ENCODE measurements at places on chromosomes 4 and X.

DNA sequence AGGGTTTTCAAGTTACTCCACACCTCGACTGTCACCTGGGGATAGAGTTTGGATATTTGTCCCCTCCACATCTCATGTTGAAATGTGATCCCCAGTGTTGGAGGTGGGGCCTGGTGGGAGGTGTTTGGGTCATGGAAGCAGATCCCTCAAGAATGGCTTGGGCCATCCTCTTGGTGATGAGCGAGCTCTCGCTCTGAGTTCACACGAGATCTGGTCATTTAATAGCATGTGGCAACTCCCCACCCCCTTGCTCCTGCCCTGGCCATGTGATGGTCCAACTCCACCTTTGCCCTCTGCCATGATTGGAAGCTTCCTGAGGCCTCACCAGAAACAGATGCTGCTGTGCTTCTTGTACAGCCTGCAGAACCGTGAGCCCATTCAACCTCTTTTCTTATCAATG is 8.3 kb downstream of the CTAG1A start:
- DNase-seq, result no peak

DNA sequence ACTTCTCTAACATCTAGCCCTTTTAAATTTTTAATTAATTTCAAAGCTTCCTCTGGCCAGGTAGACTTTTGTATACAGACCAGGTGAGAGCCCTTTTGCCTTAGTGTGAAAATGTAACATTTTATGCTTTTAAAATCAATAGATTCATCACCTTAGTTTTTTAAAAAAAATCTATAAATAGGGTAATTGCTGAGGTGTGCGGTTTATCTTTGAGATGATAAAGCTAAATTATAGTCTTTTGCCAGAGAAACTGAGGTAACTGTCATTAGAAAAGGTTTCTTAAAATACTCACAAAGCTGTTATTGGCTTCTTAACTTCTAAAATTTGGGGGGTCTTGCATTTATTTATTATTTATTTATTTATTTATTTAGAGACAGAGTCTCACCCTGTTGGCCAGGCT is 62.9 kb downstream of the NELFA start:
- DNase-seq, result no peak

DNA sequence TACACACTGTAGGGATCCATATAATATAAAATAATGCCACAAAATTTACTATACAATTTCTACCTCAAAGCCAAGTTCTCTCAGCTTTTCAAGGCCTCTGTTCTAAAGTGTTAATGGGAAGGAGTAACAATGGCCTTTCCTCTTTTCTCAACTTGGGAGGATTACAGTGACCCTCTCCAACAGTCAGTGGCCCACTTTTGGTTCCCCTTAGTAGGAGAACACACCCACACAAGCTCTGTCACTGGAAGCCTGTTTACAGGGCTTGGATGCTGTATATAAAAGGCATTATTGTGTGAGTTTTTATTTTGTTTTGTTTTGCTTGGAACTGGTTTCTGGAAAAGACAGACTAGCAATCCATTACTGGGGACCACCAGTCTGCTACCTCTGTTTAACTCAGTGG is 1.8 kb downstream of the ARHGEF6 start:
- no peak for DNase-seq

DNA sequence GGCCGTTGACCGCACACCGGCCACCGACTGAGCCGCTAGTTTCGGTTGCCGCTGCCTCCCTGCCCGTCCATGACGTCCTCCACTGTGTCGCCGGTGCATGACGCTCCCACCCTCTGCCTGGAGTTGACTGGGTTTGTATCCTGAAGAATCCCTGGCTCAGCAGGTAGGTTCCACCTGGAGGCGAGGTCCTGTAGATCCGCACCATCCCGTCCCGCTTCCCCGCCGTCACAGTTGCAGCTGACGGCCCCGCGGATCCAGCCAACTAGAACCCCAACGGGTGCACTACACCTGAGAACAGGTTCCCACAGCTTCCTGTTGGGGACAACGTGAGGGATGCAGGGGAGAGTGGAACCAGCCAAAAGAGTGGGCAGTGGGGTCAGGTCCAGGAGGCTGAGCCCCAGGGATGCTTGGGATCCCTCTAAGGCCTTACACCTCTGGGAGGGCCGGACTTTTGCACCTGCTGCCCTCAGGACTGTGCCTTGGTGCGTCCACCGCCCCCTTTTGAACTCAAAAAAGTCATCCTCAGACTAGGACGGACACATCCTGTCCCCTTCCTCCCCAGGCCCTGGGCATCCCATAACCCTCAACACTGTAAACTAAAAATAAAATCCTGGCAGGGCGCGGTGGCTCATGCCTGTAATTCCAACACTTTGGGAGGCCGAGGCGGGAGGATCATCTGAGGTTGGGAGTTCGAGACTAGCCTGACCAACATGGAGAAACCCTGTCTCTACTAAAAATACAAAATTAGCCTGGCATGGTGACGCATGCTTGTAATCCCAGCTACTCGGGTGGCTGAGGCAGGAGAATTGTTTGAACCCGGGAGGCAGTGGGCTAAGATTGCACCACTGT is 1.1 kb upstream of the SLBP start:
- no peak for DNase-seq

GRCh38 chr4:186946682-186947294 is 223.1 kb upstream of the FAT1 start:
- DNase-seq, result no peak

DNA sequence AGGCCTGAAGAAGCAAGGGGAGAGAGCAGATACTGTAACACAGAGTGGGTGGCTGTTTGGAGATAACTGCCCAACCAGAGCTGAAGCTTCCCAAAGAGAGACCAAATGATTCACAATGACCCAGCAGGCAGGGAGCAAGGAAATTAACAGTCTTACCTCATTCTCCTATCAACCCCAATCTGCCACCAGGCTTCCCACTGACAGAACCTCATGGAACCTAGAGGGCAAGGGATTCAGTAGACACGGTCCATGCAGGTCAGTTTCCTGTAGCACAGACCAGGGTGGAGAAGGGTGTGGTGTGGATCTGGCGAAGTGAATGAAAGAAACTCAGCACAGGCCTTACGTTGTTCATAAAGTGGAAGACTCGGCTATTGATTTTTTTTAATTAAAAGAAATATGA is 60.7 kb upstream of the ALB start:
- no peak for DNase-seq

GRCh38 chr4:16261313-16261878 is 35.1 kb upstream of the TAPT1 start:
- DNase-seq, result no peak

DNA sequence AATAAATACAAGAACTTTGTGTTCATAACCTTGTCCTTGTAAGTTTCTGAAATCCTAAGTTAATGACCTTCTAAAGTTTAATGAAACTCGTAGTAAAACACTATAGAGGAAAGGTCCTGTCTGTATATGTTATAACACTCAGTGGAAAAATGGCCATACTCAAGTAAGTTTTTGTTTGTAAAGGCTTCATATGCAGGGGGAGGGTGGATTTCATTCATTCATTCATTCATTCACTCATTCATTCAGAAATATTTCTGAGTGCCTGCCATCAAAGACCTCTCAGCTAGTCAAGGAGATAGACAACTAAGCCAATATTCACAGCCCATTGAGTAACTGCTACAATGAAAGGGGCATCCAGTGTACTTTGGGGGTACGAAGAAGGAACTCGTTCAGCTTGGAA is 6.9 kb upstream of the TMEM156 start:
- no peak for DNase-seq

- no peak for DNase-seq
These were observed 2.4 kb upstream of the NBDY start for GRCh38 chrX:56726605-56727004.

DNA sequence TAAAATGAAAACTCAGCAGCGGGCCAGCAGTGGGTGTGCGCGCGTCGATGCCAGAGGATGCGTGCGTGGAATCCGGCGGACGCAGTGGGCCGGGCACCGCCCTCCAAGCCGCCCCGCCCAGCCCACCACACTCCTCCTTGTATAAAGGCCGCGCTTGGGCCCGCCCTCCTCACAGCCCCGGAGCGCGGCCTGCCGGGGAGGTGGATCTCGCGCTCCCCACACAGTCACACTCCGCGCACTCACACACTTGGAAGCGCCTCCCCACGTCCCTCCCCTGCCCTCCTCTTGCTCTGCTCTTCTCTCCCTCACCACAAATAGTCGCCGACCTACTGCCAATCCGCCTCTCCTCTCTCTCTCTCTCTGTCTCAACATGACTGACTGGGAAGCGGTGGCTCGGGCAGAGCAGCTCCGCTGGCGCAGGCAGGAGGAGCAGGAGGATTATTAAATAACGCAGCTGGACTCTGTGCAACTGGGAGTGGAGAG is at the start of gene CCSER1:
TSS of gene CCSER1 (plus strand) at position 172 of the 483 bp plus-strand sequence.
- peak; percentile 62 for DNase-seq

- no peak for DNase-seq
These were observed 66.3 kb upstream of the PUDP start for GRCh38 chrX:7214251-7214650.

DNA sequence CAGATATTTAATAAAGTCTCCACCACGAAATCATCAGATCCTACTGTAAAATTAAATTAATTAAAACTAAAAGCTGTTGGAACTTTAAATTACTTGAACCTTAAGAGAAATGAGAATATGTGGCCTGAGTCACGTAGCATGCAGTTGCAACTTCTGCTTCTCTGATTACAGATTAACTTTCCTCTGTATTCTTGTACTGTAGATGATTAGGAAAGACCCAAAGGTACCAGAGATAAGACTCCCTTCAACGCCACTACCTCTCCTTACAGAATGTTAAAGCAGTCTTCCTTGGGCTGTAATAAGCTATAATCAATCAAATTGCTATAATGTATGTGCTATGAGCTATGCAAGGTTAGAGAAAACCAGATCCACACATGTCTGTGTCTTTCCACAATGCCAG is 47.9 kb downstream of the FAM13A start:
- DNase-seq, result no peak

DNA sequence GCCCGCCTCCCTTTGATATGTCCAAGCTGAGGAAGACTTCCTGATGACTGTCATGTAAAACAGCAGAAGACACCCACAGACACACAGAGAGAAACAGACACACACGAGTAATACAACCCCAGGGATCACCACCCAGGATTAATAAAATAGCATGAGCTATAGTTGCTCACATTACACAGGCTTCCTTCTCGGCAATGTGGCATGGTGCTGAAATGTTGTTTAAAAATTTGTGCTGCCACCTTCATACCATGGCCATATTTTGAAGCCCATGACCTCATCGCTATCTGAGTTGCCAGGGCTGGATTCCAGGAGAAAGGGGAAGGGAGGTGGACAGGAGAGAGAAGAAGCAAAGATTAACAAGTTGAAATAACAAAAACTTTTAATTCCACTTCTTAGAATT is 111.7 kb downstream of the SYNPO2 start:
- DNase-seq, result no peak

- DNase-seq, result no peak
These were observed 6.1 kb downstream of the GRIA2 start for GRCh38 chr4:157226601-157227000.

- no peak for DNase-seq
These were observed 74.0 kb downstream of the PAK3 start for GRCh38 chrX:111170017-111170416.

- DNase-seq, result no peak
These were observed 216.8 kb downstream of the IL15 start for GRCh38 chr4:141853091-141853764.

GRCh38 chr4:54144661-54145171 is 44.8 kb downstream of the GSX2 start:
- DNase-seq, result no peak

DNA sequence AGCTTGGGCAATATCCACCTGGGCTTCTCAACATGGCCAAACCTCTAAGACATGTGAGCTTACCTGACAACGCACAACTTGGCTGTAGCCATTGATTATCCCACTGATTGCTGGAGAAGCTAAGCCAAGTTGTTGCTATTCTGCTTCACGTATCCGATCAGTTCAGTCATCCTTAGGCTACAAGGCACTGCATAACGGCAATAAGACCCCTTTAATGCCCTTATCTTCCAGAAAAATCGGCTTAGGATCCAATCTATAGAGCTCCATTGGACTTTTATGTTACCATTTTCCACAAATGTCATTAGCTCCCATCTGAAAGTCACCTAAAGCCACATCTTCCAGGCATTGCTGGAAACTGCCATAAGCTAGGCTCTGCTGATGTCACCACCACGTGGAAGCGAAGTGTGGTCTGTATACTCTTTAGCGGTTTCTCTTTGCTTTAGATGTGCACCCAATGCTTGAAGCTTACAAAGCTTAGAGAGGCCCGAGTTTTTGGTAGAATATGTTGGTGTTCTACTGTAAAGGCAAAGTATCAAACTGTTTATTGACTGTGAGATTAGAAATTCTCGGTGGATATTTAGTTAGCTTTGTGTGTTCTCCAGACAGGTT is 163.1 kb downstream of the CPE start:
- DNase-seq, result peak; percentile 29

- peak; percentile 19 for DNase-seq
These were observed 381.0 kb downstream of the UNC5C start for GRCh38 chr4:95167805-95168204.

DNA sequence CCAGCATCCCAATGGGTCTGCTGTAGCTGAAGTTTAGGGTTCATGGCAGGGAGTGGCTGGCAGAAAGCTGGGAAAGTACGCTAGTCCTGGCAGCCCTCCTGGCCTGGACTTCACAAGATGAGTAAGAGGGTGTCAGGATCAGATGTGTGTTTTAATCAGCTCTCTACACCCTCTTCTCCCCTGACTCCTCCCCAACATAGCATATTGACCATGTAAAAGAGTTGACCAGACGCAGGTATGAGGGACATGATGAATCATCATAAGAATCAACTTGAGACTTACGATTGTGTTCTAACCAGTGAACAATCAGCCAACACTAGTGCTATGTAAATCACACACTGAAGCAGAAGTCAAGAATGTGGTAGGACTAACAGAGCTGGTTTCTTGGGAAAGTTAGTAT is 5.3 kb downstream of the SOWAHB start:
- DNase-seq, result no peak

- DNase-seq, result no peak
These were observed 100.2 kb downstream of the MAB21L2 start for GRCh38 chr4:150682126-150682525.

DNA sequence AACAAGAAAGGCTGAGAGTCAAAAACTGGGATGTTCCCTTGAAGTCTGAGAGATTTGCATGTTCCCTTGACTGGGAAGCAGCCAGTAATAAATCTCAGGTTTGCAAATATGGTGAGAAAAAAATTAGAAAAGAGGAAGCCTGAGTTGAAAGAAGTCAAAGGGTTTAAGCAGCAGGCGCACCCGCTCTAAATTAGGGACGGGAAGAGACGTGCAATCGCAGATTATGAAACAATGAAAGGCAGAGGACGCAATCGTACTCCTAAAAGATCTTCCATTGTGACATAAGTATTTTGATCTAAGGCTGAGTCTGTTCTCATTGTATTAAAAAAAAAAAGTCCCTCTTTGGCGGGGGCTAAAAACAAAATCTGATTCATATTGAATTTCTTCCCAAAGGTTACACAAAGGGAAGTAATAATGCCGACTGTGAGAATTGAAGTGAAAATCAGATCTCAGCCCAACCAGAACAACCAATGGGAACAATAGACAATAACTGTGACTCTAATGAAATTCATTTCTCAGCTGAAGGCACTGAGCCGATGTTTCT is 28.2 kb downstream of the SAT1 start:
- no peak for DNase-seq

GRCh38 chr4:95638920-95639501 is 90.2 kb upstream of the UNC5C start:
- no peak for DNase-seq

- no peak for DNase-seq
These were observed 604.6 kb downstream of the BCOR start for GRCh38 chrX:39493168-39493567.

Measured in activated CD4-positive, alpha-beta memory T cell treated with anti-CD3 and anti-CD28 coated beads for 36 hours (primary cell).